Stimulated activated CD4-positive, alpha-beta T cell treated with anti-CD3 and anti-CD28 coated beads, TNF-alpha, amount 100 ng/mL, for 24 hours (primary cell): ENCODE measurements at places on chromosomes 3 and 15.

DNA sequence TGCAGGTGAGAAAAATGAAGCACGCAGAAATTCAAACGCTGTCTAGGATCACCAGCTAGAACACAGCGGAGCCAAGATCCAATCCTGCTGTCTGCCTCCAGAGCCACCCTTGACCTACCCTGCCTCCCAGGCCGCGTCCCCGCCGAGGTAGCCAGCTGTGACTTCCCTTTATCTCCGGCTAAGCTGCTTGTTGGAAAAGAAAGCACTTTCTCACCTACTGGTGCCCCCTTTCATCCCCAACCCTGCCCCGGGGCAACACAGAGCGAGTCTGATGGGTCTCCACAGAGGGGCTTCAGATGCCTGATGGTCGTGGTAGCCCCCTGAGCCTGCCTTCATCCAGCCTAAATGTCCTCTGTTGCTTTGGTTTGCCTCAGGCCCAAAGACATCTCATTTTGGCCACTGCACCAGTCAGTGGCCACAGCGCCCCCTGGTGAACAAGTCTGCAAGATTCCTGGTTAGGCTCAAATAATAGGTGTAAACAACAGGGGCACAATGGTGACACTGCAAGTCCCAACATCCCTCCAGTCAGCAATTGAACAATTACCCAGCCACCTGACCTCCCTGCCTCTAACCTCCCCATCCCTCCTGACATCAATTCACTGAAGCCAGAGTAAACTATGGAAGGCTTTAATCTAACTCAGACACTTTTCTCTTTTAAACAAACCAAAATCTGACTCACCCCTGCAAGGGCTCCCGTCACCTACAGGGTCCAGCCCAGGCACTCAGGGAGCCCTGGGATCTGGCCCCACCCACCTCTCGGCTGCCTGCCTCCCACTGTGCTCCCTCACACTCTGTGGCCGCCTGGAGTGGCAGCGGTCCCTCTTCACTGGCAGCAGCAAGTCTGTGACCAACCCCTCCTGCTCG lies 27.3 kb upstream of the BCL2L10 start:
- DNase-seq = peak; percentile 72

DNA sequence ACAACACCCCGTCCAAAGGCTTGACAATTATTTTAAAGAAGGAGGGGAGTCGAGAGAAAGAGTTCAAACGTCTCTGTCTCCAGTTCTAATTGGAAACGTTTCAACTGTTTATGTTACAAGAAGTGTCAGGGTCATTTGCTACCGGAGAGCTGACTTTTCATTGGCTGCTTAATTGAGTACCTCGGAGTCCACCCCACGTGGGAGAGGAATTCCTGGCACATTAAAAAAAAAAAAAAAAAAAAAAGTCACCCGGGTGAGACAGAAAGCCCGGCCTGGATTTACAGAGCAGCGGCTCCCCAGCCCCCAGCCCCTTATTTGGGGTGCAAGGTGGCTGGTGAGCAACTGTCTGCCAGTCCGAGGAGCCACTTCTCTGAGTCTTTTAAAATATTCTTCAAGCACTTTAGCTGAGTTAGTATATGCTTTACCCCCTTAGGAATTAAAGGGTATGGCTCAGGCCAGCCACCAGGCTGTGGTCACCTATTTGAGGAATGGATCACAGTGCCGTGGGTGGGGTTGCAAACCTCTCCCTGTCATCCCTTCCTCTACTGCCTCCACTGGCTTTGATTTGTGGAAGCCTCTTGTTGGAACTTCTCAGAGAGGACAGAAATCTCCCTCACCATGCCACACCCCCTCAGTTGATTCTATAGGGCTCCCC lies 3.9 kb upstream of the TLE3 start:
- no peak for DNase-seq

DNA sequence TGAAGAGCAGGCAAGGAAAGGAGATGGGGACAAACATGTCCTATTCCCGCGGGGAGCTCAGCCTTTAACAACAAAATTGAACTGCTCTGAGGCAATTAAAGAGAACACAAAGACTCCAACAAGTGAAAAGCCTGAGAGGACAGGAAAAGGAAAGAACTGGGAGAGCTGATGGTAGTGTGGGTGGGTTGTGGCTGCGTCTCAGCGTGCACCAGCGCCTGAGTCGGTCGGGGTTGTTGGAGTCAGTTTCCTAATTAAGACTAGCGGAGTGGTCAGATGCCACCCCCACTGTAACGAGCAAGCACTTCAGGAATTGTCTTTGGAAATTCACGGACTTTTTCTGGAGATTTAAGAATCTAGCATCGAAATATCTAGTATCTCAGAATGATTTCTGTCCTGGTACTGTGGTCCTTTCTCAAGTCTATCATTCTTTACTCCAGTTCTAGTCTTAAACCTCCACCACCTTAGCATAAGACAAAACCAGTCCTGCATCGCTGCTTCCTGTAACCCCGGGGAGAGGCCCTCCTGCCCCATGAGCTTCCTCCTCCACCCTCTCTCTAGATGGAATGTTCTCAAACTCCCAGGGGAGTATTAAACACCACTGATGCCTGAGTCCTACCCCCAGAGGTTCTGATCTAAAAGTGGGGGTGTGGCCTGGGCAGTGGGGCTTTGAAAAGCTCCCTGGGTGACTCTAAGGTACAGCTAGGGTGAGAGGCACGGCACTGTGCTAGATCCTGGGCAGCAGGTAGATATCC lies 104.0 kb downstream of the CYP19A1 start:
- no peak for DNase-seq

DNA sequence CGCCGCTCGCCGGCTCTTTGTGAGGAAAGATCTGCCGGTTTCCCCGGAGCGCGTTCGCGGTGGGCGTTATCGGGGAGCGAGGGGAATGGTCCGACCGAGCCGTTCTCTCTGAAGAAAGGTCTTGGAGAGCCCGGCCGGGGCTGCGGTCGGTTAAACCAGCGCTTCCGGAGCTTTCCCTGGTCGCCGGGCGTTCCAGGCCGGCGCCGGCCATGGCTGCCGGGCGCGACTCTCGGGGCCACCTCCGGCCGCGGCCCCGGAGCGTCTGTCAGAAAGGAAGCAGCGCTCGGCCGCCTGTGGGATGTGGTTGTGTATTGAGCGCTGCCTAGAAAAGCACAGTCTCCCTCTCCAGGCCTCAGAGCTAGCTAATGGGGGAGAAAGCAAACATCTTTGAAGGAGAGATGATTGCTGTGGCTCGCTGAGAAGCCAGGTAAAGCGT lies 731 bp downstream of the FYTTD1 start:
- no peak for DNase-seq

- DNase-seq = no peak
Observed at GRCh38 chr15:38076786-38077185, 142.3 kb downstream of the TMCO5A start.

- DNase-seq = no peak
Observed at GRCh38 chr3:127751782-127752181, 70.5 kb downstream of the MGLL start.

DNA sequence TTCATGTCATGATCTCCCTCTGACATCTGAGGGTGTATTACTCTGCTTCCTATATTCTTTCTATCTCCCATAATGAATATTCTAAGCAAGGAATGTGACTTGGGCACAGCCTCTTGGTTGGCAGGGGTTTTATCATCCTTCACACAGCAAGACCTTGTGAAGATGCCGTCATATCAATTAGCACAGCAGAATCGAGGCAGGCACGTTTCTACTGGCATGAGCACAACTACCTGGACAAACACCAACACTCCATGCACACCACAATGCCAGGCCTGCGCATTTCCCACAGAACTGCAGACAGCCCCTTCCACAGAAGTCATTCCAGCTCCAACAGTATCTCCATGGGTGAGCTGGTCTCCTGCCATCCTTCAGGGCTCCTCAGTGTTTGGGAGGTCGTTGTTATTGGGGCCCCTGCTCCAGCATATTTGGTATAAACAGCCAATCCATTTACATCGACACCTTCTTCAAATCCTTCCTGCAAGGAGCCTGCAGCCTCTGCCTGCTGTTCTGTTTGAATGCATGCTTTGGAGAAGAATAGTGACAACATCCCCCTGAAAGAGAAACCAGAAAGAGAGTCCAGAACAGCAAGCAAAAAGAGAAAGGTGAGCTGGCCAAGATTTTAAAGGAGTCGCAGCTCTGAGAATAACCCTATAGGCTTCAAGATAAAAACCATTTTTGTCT lies 275.5 kb downstream of the SHOX2 start:
- DNase-seq = no peak
